Fibroblast of lung (primary cell): ENCODE measurements at places on chromosomes 1 and 21. TPM values are rescaled to one million over a fixed set of nuclear protein-coding genes. Genes with fewer than 3 reads are reported as not detected.

CLDN17 gene
- not detected in 2 replicates for total RNA-seq

RPS6KA1 gene
- total RNA-seq: 1.7 and 2.6 TPM in 2 replicates

HSPA13 gene
- total RNA-seq: 51.1 and 63.6 TPM in 2 replicates

DNA sequence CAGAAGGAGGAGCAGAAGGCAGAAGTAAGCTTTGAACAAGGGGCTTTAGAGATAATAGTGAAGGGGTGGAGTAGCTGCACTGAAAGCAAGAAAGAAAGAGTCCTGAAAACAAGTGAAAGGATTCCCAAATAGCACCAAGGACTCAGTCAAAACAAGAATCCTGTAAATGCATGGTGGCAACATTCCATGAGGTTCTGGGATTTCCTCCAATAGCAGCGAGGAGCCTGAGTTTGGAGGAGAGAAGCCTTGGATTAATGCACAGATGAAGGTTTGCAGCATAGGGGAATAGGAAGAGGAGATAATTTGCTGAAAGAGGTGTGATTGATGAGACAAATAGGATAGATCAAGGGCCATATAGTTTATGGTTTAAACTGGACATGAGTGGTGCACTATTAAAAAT is 10.9 kb downstream of the KRTAP22-2 start:
- no peak for DNase-seq

DNA sequence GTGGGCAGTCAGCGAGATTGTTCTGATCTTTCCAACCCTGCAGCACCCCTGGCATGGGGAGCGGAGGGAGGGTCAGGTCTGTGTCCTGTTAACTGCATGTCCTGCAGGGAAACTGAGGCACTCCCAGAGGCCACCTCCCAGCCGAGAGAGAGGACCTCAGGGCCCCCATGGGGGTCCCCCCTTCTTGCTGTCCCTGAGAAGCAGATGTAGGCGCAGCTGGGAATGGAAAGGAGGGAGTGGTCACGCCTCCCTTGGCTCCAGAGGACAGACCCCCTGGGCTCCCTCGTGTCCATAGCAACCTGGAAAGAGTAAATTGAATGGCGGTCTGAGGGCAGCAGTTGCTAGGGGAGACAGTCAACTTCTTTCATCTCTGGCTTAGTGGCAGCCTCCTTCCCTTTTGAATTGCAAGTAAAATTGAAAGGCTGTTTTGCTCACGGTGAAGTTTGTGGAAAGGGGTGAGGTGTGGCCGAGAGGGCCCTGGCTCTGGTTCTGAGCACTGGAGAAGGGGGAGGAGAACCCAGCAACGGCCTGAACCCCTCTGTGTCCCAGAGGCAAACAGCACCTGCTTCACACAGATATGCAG is 4.9 kb downstream of the CROCC start:
- no peak for DNase-seq

E2F2 gene
- total RNA-seq: 0.17 TPM in 1 of 2 replicates, not detected in the other
